Hippocampal formation (tissue), 2 donors: ENCODE measurements at places on chromosomes 2 and 18.

GRCh38 chr2:177889818-177890460, 182.6 kb downstream of the PDE11A start:
- DNase-seq, result no peak

DNA sequence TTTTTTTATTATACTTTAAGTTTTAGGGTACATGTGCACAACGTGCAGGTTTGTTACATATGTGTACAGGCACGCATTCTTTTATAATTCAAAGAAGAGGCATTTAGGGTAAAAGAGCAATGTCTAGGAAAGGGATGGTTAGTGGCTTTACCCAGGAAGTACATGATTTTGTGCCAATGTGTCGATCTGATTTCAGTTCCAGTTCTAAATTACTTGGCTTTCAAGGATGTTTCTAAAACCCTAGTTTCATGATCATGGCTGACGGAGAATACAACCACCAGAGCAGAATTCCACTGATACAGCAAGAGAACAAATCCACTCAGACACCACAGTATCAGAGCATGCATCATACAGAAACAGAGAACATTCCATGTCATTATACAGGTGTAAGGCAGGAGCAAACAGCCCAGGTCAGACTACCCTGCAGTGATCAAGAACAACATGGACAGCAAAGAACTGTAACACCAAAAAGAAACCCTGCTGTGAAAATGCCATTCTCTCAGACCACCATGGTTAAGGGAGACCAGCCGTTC, 116.7 kb upstream of the STK17B start:
- no peak for DNase-seq

DNA sequence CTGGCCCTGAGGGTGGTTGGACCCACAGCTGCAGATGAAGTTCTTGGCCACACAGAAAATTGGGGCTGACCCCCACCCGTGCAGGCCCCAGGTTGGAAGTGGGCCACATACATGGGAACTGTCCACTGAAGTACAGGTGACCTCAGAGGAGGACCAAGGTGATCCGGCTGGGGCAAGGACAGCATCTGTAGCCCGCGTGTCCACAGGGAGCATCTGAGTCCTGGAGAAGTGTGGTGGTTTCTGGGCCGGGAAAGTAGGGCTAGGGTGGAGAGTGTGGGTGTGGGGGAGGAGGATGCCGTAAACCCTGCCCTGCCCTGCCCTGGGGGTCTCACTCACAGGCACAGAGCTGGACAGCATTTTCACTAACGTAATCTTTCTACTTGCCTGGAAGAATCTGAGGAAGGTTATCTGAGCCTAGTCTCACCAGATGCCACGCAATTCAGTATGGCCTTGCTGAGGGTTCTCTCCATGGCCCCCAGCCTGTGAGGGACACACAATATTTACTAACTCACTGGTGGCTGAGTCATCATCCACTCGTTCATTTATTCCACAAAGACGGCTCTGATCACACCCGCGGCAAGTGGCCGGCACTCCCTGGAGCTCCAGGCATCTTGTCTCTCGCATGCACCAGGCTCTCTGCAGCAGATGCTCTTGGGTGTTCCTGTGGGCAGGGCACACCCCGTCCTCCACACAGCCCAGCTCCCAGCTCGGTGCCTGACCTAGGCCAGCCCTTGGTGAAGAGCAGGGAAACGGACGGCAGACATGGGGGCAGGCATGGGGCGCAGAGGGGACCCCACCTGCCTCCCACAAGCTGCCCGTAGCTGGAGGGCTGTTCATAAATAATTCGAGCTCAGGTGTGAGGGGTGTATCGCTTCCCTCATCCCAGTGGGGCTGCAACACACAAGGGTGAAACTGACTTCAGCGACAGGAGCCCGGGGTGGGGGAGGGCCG, 51.2 kb downstream of the INHBB start:
- DNase-seq, result no peak

DNA sequence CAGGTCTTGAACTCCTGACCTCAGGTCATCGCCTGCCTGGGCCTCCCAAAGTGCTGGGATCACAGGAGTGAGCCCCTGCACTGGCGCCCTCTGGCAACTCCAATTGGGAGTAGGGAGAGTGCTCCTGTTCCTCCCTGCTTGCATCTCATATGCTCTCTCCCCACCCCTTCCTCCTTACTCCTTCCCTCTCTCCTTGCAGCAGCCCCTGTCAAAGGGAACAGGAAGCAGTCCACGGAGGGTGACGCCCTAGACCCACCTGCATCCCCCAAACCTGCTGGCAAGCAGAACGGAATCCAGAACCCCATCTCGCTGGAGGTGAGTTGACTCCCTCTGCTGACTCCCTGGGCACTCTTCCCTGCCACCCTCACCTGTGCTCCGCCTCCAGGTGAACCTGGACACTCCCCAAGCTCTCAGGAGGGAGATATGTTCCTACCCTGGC, 10.7 kb downstream of the ARID5A start:
- no peak for DNase-seq

DNA sequence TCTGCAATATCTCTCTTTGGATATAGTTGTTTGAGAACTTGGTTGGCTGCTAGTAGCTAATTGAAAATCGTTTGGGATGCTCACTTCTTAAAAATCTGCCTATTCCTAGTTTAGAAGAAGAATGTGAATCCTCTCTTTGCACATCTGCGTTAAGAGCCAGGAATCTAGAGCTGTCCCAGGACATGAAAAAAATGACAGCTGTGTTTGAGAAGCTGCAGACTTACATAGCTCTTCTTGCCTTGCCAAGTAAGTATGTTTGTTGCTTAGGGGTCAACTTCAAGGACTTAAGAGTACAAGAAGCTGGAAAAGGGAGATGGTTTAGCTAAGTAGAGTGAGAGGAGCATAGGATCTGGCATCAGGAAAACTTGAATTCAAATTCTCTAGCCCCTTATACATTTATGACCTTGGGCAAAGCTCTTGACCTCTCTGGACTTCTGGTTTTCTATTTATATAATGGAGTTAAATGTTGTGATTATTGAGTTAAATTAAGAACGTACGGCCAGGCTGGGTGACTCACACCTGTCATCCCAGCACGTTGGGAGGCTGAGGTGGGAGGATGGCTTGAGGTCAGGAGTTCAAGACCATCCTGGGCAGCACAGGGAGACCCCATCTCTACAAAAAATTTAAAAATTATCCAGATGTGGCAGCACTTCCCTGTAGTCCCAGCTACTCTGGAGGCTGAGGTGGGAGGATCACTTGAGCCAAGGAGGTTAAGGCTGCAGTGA, 55.2 kb upstream of the STON1 start:
- no peak for DNase-seq

DNA sequence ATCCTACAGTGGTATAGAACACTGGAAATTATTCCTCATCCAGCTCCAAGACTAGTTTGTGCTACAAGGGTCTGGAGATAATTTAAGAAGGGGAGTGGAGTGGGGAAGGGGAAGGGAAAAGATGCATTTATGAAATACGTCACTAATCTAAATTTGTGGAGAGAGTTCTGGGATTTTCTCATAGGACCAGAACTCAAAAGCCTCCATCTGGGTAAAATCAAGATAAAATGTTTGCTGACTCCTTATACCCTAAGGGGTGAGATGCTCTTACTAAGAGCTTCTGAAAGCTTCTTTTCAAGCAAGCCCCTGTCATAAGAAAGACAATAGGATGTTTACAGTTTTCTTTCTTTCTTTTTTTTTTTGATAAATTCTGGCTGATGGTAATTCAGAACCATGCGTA, 88.5 kb upstream of the RBMS1 start:
- no peak for DNase-seq

DNA sequence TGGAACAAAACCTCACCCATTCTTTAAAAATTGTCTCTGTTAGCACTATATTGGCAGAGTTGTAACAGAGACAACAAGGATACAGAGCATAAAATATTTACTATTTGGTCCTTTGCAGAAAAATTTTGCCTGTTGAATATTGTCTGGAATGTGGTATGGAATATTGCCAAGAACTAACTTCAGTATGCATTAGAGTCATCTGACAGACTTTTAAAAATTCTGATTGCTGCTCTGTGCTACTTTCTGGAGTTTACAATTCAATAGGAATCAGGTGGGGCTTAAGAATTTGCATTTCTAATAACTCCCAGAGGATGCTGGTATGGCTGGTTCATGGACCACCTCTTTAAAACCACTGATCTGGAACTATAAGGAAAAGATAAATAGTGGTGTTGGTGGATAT, 32.8 kb upstream of the NYAP2 start:
- DNase-seq, result no peak

GRCh38 chr2:239259173-239259572, 141.6 kb downstream of the HDAC4 start:
- DNase-seq, result no peak

- no peak for DNase-seq
Measured at GRCh38 chr2:105593221-105593967, 151.3 kb upstream of the NCK2 start.
